GM19239 (cell line): ENCODE measurements at places on chromosomes 16 and 17.

- no peak for DNase-seq
Measured at GRCh38 chr17:8048236-8048635, 9.4 kb downstream of the ALOX15B start.

DNA sequence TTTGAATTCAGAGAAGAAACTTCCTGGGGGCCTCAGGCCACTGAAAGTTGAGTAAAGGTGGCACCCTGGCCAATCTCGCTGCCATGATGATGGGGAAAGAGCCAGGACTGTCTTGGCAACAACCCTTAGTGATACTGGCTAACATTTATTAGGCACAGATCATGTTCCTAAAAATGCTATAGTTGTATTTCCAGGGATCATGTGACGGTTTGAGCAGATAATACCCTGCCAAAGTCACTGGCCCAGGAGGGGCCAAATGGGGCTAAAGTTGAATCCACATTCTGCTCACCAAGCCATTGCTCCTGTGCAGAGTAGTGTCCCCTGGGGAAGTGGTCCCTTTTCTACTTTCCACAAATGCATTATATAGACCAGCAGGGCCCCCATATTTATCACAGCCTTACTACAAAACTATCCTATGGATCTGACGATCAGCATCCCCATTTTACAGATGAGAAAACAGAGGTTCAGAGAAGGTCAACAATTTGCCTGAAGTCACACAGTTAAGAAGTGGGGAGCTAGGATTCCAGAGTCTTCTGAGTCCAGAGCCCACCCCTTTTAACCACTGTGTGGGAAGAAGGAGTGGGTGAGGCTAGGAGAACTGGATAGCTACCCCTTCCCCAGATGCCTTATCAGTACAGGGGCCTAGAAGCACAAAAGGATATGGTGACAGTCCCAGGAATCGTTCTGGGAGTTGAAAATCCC is 300.0 kb upstream of the IRX3 start:
- DNase-seq: no peak

DNA sequence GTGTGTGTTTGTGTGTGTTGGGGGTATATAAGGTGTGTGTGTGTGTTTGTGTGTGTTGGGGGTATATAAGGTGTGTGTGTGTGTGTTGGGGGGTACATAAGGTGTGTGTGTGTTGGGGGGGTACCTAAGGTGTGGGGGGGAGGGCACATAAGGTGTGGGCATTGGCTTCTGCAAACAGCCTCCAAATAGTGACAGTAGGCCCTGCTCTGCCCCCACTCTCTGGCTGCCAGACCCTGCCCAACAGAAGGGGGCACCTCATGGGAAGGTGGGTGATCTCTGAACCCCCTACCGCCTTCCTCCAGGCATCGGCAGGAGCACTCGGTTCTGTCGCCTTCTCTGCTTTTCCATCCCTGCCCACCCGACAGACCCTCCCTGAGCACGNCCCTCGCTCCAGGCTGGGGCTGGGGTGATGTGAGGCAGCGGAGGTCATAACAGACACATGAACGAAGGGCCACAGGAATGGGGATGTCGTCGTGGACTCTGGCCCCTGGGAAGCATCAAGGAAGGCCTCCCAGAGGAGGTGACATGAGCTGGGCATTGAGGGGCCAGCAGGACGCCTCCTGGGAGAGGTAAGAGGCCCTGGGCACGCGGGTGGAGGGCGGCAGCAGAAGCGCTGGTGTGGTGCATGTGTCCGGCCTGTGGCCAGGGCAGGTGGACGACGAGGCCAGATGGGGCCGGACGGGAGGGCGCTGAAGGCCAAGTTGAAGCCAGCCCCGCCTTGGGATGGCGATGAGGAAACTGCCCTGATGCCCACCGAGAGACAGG is 136.6 kb upstream of the RPH3AL start:
- DNase-seq: no peak

- DNase-seq: no peak
Measured at GRCh38 chr17:56173026-56173425, 19.8 kb downstream of the ANKFN1 start.

- DNase-seq: no peak
Measured at GRCh38 chr17:38435795-38436194, 7.5 kb downstream of the ARHGAP23 start.

GRCh38 chr16:13307851-13308250 is 406.5 kb downstream of the SHISA9 start:
- DNase-seq: no peak

DNA sequence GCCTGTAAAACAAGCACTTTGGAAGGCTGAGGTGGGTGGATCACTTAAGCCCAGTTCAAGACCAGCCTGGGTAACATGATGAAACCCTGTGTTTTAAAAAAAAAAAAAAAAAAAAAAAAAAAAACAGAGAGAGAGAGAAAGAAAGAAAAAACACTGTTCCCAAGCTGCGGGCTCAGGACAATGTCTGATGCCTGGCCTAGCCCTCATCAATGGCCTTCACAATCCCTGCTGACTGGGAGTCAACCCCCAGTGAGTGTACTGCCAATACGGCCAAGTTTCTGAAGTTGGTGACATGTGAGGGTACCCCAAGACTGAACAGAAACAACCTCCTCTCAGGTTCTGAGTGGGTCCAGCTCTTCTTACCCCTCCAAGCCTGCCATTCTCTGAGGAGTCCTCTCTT is 116.5 kb downstream of the ZNF778 start:
- no peak for DNase-seq

DNA sequence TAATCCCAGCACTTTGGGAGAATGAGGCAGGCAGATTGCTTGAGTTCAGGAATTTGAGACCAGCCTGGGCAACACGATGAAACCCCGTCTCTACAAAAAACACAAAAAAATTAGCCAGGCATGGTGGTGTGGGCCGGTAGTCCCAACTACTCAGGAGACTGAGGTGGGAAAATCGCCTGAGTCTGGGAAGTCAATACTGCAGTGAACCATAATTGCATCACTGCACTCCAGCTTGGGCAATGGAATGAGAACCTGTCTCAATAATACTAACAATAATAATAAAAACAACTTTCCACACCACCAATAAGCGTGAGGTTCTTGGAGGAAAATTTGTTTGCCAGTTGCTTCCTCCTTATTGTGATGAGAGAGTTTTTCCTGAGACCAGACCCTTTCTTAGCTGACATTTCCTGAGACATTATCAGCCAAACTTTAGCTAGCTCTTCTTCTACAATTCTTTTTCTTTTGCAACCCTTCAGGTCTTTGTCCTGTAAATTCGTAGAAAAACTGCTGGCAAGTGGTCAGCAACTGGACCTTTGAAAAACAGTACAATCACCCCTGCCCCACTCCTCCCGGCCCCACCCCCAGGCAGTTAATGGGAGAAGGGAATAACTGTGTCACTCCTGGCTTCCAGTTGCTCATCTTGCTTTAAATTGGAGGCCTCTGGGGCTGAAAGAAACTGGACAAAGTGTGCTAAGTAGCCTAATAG is 3.5 kb upstream of the EZH1 start:
- no peak for DNase-seq

DNA sequence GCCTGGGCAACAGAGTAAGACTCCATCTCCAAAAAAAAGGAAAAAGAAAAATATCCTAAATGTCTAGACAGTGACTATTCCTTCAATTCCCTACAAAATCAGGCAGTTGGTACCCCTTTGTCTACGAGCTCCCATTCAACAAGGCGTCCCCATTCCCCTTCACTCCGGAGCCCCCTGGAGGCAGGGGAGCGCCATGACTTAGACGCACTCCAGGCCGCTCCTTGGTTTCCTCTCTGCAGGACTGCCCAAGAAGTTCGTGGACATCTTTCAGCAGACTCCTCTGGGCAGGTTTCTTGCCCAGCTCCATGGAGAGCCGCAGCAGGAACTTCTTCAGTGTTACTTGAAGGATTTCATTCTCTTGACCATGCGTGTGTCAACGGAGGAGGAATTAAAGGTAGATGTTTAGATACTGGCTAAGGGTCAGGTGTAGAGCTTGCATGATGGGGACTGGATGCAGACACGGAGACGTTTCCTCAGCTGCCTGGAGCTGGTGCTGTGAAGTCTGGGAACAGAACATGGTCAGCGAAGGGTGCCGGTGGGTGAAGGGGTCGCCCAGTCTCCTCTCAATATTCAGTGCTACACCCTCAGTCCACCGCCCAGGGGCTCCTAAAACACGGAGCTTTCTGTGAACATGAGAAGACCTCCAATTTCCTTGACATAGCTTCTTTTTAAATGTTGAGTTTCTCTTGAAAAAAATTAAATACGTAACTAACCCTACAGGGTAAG is 53.3 kb upstream of the ENDOV start:
- no peak for DNase-seq

GRCh38 chr17:76371656-76372628 is 12.5 kb upstream of the SPHK1 start:
- DNase-seq: no peak

DNA sequence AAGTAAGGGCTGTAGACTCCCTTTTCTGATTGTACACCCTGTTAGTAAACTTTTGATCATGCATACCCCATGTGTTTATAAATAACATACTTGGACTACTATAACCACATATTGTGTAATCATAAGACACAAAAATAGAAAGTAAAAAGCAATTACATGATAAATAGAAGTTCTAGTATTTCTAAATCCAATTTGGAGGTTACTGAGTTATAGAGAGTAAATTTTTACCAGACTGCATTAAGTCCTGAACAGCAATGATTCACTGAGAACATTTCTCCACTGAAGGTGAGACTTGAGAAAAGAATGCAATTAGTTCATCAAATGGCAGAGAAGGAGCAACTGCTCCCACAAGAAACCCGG is 7.7 kb upstream of the TBKBP1 start:
- DNase-seq: no peak

- no peak for DNase-seq
Measured at GRCh38 chr17:7034955-7035590, 742 bp upstream of the SLC16A13 start.

- DNase-seq: no peak
Measured at GRCh38 chr17:42354956-42355843, 33.0 kb downstream of the STAT3 start.

GRCh38 chr17:57110579-57111325 is 25.7 kb downstream of the AKAP1 start:
- DNase-seq: no peak

DNA sequence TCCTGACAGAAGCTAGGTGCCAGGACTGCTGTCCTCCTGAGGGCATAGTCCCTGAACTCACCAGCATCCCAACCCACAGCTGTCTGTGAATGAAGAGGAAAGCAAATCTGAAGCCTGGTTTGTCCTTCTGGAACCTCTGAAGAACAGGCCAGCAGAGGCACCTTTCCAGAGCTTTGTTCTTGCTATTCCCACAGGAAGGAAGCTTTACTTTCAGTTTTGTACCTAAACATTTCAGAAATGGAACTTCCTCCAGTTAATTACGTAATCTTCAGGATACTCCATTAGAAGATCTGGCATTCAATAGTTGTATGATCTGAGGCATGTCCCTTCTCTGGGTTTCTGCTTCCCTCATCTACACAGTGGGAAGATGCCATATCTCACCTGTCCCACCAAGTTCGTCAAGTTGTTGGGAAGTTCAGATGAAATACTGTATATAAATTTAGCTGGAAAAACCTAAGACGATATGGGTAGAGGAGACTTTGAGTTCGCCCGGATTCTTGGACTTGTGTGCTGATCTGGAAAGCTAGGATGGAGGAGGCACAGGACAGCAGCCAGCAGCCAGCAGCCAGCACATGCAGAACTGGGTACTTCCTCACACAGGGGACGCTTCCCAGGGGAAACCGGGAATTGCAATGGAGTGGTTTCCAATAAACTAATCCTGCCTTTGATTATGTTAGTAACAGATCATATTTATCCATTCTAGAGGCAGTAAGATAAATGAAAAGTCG is 22.4 kb downstream of the NXPH3 start:
- DNase-seq: no peak

DNA sequence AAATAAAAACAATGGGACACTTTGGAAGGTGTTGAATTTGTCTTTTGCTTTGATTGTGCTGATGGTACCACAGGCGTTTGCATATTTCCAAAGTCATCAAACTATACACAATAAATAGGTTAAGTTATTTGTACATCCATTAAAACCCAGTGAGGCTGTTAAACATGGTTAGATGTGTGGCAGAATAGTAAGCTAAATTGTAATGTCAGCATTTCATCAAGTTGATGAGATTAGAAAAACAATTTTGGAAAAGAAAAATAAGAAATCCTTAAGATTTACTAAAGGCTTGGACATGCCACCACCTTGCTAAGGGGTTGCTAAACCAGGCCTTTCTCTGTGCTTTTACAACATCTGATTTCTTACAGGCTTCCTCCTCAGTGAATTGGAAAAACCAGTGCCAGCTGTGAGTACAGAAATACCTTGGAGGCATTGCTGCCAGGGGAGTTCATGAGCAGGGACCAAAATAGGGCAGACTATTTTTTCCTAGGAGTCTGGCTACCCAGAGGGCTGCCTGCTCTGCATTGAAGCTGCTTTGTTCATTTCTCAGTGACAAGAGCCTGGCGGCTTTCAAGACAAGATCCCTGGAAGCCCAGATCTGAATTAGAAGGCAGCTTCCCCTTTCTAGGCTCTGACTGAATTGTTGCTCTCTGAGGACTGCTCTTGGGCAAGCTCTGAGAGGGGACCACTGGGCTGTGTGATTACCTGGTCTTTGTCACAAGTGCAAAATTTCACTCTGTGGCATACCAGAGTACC is 43.4 kb upstream of the CA10 start:
- no peak for DNase-seq

DNA sequence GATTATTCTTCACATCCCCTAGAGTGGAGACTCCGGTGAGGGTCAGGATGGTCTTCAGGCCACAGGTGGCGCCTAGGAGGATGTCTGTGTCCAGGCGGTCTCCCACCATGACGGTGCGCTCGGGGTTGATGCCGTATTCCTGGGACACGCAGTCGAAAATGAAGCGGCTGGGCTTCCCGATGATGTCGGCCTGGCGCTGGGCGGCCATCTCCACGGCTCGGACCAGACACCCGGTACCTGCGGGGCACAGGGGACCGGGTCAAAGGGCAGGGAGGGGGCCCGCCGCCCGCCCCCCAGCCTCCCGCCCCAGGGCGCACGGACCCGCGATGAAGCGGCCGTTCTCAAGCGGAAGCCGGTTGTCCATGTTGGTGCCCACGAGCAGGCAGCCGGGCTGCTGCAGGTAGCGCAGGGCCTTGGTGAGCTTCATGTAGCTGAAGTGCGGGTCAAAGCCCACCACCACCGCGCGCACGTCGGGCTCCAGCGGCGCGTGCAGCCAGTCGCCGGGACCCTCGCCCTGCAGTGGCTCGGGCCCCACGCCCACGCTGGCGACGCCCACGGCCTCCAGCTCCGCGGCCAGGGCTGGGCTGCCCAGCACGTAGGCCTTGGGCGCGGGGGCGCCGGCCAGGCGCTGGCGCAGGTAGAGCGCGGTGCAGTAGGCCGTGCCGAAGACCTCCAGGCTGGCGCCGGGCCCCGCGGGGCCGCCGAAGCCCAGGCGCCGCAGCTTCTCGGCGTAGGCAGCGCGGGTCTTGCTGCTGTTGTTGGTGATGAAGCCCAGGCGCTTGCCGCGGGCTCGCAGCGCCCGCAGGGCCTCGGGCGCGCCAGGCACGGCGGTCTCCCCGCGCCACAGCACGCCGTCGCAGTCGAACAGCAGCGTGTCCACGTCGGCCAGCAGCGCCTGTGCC is 572 bp downstream of the PGP start:
- no peak for DNase-seq

- DNase-seq: no peak
Measured at GRCh38 chr16:75927810-75928209, 201.5 kb upstream of the CPHXL start.

GRCh38 chr17:35142467-35142796 is 329 bp upstream of the NLE1 start:
- DNase-seq: no peak

GRCh38 chr17:79936641-79937381 is 97.6 kb upstream of the CBX4 start:
- no peak for DNase-seq

GRCh38 chr16:72876221-72876620 is 171.7 kb downstream of the ZFHX3 start:
- DNase-seq: peak; percentile 27

- DNase-seq: no peak
Measured at GRCh38 chr17:59776577-59776976, 69.1 kb downstream of the VMP1 start.

GRCh38 chr17:17417718-17418181 is 59.0 kb upstream of the MED9 start:
- DNase-seq: no peak
